ENCODE measurements at places on chromosomes 2 and 18.
A peak's percentile ranks its signal among the peaks of the same experiment; 100 is the strongest.

DNA sequence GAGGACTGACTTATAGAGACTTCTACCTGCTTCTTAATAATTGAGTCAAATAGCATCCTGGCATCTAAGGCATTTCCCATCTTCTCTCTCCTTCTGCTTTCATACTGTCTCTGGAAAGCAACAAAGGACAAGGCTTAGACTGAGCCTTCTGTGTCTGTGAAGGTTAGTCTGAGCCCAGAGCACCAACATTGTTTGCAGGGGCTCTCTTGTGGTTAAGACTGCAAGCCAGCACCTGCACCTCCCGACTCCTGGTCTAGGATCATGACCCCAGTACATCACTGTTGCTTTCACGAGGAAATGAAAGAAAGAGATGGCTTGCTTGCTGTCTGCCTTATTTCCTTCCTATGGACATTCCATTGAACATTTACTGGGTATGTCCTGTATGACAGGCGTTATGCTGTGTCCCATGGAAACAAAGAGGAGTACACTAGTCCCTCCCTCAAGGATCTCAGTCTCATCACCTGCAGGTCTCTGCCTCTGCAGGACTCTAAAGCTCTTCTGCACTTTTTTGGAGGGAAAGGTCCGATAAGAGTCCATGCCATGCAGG is 315.8 kb upstream of the EPAS1 start:
- DNase-seq: no peak

DNA sequence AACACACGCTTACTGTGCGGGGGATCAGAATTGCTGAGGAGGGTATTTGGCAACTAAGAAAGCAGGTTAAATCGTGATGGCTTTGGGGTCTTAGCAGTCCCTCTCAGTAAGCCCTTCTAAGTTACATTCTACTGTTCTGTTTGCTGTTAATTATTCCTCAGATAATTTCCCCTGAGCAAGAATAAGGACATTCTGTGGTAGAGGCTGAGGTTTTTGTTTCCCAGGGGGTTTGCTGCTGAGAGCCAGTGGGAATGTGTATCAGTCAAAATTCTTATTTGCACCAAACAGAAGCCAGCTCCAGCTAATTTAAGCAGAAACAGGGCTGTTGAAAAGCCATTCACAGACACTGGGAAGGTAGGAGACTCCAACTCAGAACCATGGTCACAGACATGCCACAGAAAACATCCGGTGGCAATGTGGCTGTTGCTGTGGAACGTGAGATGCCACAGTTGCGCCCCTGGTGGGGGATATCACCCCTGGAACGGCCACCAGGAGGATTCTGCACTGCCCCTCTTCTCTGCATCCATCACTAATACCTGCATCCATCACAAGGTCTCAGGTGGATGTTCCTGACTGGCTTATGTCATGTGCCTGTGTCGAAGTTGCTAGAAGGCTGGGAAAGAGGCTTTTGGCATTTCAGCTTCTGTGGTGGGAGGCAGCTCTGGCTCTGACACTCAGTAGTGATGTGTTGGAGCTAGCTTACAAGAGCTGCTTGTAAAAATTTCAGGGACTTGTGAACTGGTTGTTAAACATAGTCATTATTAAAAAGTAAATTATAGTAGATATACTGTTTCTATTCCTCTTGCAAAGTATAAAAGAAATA is 23.2 kb downstream of the SLC4A3 start:
- no peak for DNase-seq

- no peak for DNase-seq
These were observed 2.1 kb downstream of the GULP1 start for GRCh38 chr2:188293601-188294351.

DNA sequence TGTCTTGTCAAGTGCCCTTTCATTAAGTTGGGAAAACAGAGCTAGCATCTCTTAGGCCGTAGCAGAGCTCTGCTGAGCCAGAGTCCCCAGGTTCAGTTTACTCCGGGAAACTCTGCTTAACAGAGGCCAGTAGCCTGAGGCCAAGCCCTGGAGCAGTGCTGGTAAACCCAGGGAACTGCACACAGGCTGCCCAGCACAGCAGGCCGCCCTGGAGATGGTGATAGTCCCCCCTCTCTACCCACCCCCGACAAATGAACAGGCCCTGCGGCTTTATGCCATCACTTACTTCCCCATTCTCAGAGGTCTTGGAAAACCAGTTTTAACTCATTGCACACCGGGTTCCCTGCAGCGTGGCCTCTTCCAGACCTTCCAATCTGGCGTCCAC is 3.5 kb downstream of the CNNM4 start:
- DNase-seq: no peak

DNA sequence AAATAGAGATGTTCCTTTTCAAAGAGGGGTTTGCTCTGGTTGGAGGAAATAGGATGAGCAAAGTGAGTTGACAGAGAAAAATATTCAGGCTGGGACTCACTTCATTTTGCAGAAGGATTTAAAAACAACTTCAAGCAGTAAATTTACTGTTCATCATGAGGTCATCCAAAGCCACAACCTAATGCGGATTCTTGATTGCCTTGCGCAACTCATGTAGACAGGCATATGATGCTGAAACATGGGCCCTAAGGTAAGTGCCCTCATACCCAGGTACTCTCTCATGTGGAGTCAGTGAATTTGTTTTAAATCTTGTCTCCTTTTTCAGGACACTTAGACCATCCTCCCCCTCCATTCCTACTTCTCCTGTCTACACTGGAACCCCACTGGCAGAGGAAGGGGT is 51.9 kb upstream of the LYPD1 start:
- no peak for DNase-seq

GRCh38 chr2:26043862-26044696 is 10.2 kb downstream of the RAB10 start:
- peak; percentile 31 for DNase-seq

DNA sequence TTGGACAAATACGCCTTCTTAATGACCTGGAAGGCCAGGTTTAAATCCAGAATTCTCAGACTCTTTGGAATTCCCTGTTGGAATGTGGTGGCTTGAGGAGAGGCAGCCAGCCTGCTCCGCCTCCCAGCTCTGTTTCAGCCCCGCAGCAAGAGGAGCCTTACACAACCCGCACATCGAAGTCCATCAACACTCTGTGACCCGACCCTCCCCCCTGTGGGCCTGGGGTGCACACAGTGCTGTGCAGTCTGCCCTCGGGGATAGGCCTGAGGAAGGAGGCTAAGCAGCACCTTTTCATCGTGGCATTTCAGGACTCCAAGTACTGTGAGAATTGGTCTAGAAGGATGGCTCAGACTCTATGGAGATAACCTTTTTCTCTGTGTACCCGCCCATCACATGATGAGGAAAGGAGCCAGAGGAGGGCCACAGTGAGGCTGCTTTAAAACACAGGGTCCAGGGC is 73.7 kb downstream of the GREB1L start:
- no peak for DNase-seq

GRCh38 chr2:221022554-221022953 is 549.5 kb downstream of the EPHA4 start:
- DNase-seq: no peak

DNA sequence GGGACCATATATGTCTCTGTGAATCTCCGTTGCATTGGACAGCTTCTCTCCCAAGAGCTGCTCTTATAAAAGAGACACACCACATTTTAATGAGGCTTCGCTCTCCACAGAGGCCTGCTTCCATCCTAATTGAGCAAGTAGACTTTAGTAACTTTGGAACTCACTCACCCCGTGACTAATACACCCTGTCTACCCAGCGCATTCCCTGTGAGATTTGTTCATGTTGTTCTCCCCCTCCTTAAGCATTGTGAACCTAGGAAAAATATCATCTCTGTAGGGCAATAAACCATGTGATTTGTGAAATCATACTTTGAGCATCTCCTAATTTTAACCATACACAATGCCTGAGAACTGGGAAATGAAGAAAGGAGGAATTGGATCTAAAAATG is 56.9 kb downstream of the MCFD2 start:
- no peak for DNase-seq

- no peak for DNase-seq
These were observed 481.0 kb downstream of the TGIF1 start for GRCh38 chr18:3931013-3931315.

- no peak for DNase-seq
These were observed 428.0 kb downstream of the FBXO15 start for GRCh38 chr18:73719611-73720010.

DNA sequence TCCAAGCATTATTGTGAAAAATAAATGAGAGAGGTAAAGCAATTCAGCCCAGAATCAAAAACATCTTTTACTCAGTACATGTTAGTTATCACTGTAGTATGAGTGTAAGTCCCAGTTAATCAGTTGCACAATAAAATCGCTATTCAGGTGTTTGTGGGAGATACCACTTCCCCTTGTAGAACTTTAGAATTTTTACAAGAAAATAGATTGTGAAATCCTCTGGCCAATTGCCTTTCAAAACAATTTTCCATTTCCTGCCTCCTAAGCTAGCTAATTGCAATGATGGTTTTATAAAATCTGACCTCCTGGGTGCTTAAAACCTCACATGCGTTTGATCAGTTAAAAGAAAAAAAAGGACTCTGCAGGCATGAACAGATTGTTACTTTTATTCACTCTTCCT is 332.5 kb downstream of the PID1 start:
- no peak for DNase-seq

DNA sequence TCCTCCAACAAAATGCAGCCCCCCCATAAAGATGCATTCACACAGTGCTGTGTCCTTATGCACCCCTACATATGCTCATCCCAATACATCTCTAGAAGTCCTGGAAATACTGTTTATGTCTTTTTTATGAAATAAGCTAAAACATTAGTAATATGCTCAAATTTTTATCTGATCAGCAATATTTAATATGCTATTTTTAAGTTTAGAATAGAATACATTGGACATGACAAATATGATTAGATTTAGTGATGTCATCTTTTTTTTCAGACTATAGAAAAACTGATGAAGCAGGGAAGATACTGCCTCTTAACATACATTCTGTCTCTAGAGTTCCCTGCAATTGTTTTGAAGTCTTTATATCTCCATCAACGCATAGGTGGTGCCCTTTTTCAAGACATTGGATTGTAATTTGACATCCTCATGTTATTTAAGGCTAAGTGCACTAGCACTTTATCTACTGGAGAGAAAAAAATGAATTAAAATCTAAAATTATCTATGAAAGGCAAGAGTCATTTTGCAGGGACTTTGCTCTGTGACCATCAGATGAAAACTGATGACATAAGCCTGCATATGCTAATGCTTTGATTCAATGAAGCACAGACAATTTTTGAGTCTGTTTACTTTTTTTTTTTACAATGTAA is 395.3 kb downstream of the LPIN1 start:
- DNase-seq: no peak

- no peak for DNase-seq
These were observed 40.5 kb downstream of the RBKS start for GRCh38 chr2:27849558-27850205.

- peak; percentile 59 for DNase-seq
These were observed 117.1 kb upstream of the STPG4 start for GRCh38 chr2:47272031-47272864.

DNA sequence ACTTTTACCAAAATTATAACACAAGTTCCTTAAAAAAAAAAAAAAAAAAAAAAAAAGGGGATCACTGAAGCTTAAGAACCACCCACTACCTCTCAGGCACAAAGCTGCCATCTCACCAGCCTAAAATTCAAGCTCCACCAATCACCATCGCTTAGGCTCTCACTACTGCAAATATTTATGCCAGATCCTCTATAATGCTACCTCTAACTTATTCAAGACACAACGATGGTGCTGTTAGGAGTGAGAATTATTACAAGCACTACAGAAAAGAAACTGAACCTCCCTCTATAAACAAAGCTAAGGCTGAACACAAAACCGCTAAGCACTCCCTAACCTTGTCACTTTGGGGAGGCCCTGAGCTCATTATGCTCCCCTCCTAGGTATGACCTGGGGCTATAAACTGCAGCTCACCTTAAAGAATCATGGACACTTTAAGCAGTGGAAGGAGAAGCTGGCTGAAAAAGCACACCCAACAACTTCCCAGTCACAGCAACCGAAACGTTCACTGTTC is 3.6 kb downstream of the FZD5 start:
- peak; percentile 6 for DNase-seq

DNA sequence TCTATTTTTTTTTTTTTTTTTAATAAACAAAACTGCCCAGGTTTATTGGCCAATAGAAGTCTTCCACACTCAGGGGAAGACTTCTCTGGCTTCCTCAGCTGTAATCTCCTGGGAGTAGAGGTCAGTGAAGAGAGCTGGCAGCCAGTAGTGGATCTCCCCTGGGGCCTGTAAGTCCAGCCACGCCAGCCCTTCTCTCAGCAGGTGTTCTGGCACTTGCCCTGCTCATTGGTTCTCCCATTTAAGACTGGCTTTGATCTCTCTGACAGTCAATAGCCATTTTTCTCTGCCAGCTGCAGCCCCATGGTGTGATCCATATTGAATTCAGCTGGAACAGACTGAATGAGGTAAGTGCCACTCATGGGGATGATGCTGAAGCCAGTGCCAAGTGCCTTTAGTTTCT is 170.6 kb upstream of the SPHKAP start:
- DNase-seq: no peak

GRCh38 chr2:144374163-144374661 is 145.7 kb downstream of the ZEB2 start:
- DNase-seq: no peak

GRCh38 chr2:223442847-223443246 is 159.3 kb downstream of the SCG2 start:
- no peak for DNase-seq

DNA sequence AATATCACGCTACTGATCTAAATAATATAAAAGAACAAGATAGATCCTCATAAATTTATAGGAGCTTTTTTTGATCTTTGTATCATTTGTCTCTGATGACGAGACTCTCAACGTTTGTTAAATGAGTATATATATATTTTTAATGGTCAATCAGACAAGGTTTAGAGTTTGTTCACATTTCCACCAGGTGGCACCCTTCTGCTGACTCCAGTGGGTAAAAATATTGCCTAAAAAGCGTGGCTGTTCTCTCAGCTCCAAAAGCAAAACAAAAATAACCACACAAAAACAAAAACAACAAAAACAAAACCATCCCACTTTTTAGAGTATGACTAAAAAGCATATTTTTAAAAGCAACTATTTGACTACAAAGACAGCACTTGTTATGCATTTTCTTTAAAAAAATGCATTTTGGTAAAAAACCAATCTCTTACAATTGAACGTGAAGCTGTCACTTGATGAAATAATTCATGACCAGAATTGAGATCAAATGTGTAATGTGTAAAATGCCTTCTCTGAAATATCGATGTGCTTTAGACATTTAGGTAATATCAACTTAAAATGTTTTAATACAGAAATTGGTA is 723.2 kb downstream of the DPP10 start:
- peak; percentile 59 for DNase-seq

- no peak for DNase-seq
These were observed 79.9 kb downstream of the SH3RF3 start for GRCh38 chr2:109208951-109209335.

GRCh38 chr2:111219285-111219684 is 98.6 kb downstream of the BCL2L11 start:
- peak; percentile 76 for DNase-seq

DNA sequence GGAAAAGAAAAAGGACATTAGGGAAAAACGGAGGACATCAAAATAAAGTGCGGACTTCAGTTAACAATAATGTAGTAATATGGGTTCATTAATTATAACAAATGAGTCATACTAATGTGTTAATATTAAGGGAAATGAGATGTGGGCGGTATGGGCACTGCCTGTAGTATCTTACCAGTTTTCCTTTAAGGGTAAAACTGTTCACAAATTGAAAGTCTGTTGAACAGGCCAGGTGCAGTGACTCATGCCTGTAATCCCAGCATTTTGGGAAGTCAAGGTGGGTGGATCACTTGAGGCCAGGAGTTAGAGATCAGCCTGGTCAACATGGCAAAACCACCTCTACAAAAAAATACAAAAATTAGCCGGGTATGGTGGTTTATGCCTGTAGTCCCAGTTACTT is 56.8 kb upstream of the PMAIP1 start:
- DNase-seq: no peak

- no peak for DNase-seq
These were observed 29.7 kb downstream of the MGAT4A start for GRCh38 chr2:98701230-98701629.

- no peak for DNase-seq
These were observed 405.9 kb downstream of the XIRP2 start for GRCh38 chr2:167293943-167294775.

Data from NAMALWA (cell line).